ENCODE measurements at places on chromosomes 3 and 15. TPM values are rescaled to one million over a fixed set of nuclear protein-coding genes. Genes with fewer than 3 reads are reported as not detected.

The CYP8B1 gene
- polyA plus RNA-seq: not detected

The NR1I2 gene
- polyA plus RNA-seq: 0.57 TPM

The CCR9 gene
- polyA plus RNA-seq: 0.25 TPM

The C3orf85 gene
- 2.2 TPM for polyA plus RNA-seq

The PIGZ gene
- 3.0 TPM for polyA plus RNA-seq

The A4GNT gene
- polyA plus RNA-seq: not detected

The IL20RB gene
- 12.5 TPM for polyA plus RNA-seq

The RETNLB gene
- polyA plus RNA-seq: not detected

The CCR4 gene
- 2.0 TPM for polyA plus RNA-seq

The LRRIQ4 gene
- 3.4 TPM for polyA plus RNA-seq

The TMC3 gene
- polyA plus RNA-seq: 0.26 TPM

The CGNL1 gene
- polyA plus RNA-seq: 21.0 TPM

The PYGO1 gene
- polyA plus RNA-seq: 5.4 TPM

The TTC14 gene
- 18.6 TPM for polyA plus RNA-seq

The EPHA6 gene
- polyA plus RNA-seq: 33.0 TPM

The CCR2 gene
- 2.7 TPM for polyA plus RNA-seq

DNA sequence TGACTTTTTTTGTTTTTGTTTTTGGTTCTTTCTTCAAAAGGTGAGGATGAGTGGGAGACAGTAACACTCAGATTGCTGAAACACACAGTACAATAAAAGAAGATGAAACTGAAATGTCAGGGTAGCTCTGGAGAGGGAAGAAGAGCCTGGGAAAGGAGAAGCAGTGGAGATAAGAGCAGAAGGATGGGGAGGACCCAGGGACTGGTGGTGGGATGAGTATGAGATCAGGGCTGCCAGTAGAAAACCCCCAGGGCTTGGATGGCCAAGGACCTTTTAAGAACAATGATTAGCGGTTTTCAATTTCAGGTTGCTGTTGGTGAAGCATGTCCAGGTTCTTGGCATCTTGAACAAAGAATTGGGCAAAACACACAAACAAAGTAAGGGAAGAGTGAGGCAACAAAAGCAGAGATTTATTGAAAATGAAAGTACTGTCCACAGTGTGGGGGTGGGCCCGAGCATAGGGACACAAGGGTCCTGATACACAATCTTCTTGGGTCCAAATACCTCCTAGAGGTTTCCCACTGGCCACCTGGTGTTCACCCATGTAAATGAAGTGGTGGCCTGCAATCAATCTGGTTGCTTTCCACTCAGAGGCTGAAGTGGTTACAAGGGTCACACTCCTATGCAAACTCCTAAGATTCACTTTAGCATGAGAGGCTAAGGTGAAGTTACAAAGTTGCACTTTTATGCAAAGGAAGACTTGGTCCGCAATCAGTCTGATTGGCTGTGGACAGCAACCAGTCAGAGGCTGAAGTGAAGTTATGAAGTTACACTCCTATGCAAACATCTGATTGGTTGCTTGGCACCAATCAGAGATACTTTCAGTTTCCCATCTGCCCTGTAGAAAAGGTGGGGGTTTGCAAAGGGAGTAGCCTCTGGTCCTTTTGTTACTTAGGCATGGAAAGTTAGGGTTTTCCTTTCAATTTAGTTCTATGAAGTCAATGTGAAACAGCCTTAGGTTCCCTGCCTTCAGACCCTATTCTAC lies 26.1 kb upstream of the MFSD1 start:
- peak overlapping the region; percentile 13 for H3K27ac ChIP-seq
- no peaks in the 10 kb centered on the region for H3K27me3 ChIP-seq
- H3K36me3 ChIP-seq: no peaks in the 10 kb centered on the region
- DNase-seq: peak; percentile 78

GRCh38 chr15:41148065-41148464 lies 32.0 kb upstream of the INO80 start:
- no peak for DNase-seq
- no peak overlapping the region for H3K27ac ChIP-seq
- H3K27me3 ChIP-seq: no peaks in the 10 kb centered on the region
- H3K4me1 ChIP-seq: no peaks in the 10 kb centered on the region
- H3K4me3 ChIP-seq: no peak overlapping the region

GRCh38 chr3:19543212-19543841 lies 390.7 kb downstream of the EFHB start:
- H3K36me3 ChIP-seq: no peaks in the 10 kb centered on the region
- DNase-seq: peak; percentile 27
- H3K4me1 ChIP-seq: no peaks in the 10 kb centered on the region
- no peak overlapping the region for H3K27ac ChIP-seq
- no peaks in the 10 kb centered on the region for H3K27me3 ChIP-seq

- no peak for DNase-seq
- H3K27me3 ChIP-seq: no peaks in the 10 kb centered on the region
- H3K4me3 ChIP-seq: no peak overlapping the region
- H3K4me1 ChIP-seq: no peaks in the 10 kb centered on the region
- no peak overlapping the region for H3K27ac ChIP-seq
These were observed 568.7 kb upstream of the BCHE start for GRCh38 chr3:166405896-166406295.

- no peak overlapping the region for H3K4me3 ChIP-seq
- H3K27me3 ChIP-seq: no peaks in the 10 kb centered on the region
- H3K36me3 ChIP-seq: no peaks in the 10 kb centered on the region
- peak; percentile 54 for DNase-seq
These were observed 39.6 kb downstream of the CORO2B start for GRCh38 chr15:68618394-68618793.

DNA sequence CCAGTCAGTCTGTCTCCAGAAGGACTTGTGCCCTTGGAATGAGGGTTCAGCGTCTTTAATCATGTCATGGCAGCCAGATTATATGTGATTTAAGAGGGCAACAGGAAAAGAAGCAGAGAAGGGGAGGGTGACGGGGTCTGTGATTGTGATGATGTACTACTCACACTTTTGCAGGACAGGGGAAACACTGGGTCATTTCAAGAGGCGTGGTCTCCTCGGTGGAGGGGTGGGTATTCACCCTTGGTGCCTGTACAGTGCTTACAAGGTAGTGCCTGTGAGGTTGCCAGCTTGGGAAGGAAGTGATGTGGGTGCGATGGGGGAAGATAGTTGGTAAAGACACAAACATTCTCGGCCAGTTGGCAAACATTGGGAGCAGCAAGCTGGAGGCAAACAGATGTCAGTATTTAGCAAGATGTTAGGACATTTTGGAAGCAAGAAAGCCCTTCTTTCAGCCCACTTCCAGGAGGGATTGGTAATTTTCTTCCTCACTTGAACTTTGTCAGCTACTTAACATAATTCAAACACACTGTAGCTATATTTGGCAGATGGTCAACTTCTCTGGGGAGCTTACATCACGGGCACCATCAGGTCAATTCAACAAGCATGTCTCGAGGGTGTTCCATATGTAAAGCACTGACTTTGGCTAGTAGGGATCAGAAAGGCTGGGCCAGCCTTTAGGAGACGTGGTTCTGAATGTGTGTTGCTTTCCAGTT lies 71.4 kb upstream of the ROPN1 start:
- DNase-seq: no peak
- H3K27me3 ChIP-seq: no peaks in the 10 kb centered on the region
- H3K4me1 ChIP-seq: peaks cover 5% of the 10 kb centered on the region
- no peaks in the 10 kb centered on the region for H3K36me3 ChIP-seq

DNA sequence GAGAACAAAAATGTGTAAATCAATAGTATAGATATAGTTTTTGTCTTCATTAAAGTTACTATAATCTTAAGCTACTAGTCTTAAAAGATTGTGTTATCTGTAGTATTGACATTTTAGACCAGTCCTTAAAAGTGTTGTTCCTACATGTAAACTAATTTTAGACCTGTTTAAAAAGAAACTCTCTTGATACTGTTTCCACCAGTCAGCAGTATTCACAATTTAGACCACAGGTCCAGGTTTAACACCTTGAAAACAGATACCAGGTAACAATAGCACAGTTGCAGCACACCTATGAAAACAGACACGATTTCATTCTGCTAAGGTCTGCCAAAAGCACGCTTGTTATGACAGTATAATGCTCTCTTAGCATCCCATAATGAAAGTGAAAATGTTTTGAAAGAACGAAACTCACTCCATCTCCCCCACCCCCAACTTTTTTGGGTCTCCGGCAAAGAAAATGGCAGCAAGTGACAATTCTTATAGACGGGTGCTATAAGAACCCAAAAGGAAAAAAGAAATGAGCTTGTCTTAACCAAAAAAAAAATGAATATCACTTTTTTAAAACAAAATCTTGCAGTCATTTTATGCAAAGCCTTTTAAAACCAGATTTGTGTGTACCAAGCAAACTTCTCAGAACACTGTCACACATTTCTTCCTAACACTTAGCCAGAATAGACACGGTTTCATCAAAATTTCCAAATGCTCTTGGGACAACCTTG lies 1.6 kb downstream of the EIF4E3 start:
- H3K27ac ChIP-seq: no peak overlapping the region
- DNase-seq: no peak
- no peaks in the 10 kb centered on the region for H3K36me3 ChIP-seq
- H3K27me3 ChIP-seq: no peaks in the 10 kb centered on the region

DNA sequence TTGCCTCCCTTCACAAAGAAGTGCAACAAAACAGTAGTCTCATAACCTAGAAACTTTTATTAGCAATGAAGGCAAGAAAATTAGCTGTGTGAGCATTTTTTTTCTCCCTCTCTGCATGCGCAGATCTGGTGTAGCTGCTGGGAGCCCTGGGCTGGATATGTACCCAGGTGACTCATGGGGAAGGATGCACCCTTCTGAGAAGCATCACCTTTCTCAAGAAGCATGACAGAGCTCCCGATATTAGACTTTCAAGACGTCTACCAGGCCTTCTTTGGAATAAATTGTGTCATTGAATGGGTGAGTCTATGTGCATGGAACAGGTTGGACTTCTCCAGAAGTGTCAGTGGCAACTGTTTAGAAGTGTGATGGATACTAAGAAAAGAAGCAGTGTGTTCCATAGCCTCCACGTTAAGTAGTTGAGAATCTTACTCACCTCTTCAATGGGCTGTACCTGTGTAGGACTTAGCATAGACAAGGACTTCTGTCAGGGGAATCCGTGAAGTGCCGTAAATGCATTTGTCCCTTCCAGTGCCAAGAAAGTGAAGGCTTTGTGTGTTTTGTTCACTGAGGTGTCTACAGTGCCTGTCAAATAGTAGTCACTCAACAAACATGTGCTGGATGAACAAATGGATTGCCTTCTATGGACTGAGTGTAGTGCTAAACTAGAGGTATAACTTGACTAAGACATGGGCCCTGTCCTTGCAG lies 47.7 kb upstream of the RASGRP1 start:
- no peaks in the 10 kb centered on the region for H3K4me1 ChIP-seq
- no peak overlapping the region for H3K4me3 ChIP-seq
- no peaks in the 10 kb centered on the region for H3K36me3 ChIP-seq

DNA sequence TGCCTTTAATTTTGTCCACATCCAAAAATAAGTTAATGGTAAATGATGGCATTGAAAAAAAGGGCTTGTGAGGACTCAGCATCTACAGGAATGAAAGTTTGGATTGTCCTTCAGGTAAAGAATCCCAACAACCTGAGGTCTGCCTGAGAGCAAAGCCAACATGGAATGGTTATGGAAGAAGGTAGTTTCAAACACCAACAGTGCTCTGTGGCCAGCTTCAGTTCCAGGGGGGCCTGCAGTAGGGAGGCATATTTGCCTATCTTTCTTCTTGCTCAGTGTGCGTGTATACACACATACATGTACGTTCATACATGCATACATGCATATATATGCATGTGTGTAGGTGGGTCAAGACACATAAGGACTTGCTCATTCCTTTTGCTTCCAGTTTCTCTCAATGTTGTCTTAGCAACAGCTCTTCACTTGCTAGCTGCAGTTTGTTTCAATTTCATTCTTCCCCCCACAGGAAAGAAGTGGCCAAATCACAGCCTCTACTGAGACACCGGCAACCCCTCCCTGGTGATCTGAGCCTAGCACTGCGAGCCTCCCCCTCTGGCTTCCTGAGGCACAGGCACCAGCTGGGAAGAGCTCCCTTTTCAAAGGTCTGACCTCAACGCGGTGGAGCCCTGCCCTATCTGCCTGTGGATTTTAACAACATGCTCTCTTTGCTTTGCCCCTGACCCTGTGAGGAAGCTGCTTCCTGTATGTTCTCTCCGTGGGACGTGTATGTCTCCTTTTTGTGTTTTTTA lies 146.2 kb downstream of the KLF13 start:
- H3K4me3 ChIP-seq: no peak overlapping the region
- H3K36me3 ChIP-seq: no peaks in the 10 kb centered on the region
- no peak for DNase-seq

GRCh38 chr3:10090179-10090578 lies 17.9 kb downstream of the FANCD2OS start:
- H3K36me3 ChIP-seq: no peaks in the 10 kb centered on the region
- H3K4me1 ChIP-seq: no peaks in the 10 kb centered on the region
- DNase-seq: no peak
- H3K27me3 ChIP-seq: no peaks in the 10 kb centered on the region
- H3K4me3 ChIP-seq: no peak overlapping the region
- no peak overlapping the region for H3K27ac ChIP-seq

GRCh38 chr3:159632851-159633250 lies 355.8 kb upstream of the IL12A start:
- H3K27me3 ChIP-seq: no peaks in the 10 kb centered on the region
- DNase-seq: no peak
- H3K27ac ChIP-seq: no peak overlapping the region
- H3K4me1 ChIP-seq: no peaks in the 10 kb centered on the region
- H3K4me3 ChIP-seq: no peak overlapping the region

DNA sequence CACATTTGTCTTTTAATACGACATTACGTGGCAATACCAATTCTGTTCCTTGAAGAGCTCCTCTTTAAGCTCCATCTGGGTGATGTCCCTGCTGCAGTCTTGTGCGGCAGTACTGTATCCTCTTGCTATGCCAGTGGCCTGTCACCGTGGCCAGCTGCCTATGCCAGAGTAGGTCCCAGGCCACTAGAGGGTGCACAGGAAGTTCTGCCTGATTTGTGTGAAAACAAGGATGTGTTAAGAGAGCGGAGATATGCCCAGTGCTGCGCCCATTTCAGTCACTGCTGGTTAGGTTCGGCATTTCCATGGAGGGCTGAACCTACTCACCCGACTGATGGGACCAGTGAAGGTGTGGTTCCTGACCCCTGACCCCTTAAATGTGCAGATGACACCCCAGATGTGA lies 25.2 kb downstream of the NIPA1 start:
- H3K27ac ChIP-seq: no peak overlapping the region
- DNase-seq: peak; percentile 89
- no peaks in the 10 kb centered on the region for H3K36me3 ChIP-seq
- H3K27me3 ChIP-seq: no peaks in the 10 kb centered on the region
- no peak overlapping the region for H3K4me3 ChIP-seq
- no peaks in the 10 kb centered on the region for H3K4me1 ChIP-seq

DNA sequence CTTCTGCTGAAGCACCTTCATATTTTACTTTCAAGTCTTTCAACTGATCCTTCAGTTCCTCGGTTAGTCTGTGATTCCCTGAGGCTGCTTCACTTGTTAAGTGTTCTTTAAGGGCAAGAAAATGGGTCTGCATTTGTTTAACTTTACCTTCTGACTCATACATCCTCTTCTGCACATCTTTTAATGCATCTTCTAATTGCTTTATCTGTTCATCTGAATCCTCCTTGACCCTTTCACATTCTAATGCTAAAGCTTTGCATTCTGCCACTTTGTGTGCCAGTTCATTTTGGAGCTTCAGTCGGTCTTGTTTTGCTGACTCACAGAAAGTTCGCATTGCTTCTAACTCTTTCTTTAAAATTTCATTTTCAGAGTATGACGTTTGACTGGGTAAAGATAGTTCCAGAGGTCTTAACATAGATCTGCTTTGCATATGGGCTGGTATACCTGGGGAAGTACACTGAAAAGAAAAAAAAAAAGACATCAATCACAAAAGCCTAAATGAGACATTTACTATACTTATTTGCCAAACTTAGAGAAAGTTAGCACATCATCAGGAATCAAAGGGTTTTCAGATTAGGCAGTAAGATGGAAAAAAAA lies 94.3 kb downstream of the UACA start:
- no peak overlapping the region for H3K27ac ChIP-seq
- no peaks in the 10 kb centered on the region for H3K27me3 ChIP-seq
- DNase-seq: no peak
- H3K4me3 ChIP-seq: no peak overlapping the region
- no peaks in the 10 kb centered on the region for H3K4me1 ChIP-seq
- no peaks in the 10 kb centered on the region for H3K36me3 ChIP-seq
